ENCODE measurements at places on chromosomes 1 and 21.

DNA sequence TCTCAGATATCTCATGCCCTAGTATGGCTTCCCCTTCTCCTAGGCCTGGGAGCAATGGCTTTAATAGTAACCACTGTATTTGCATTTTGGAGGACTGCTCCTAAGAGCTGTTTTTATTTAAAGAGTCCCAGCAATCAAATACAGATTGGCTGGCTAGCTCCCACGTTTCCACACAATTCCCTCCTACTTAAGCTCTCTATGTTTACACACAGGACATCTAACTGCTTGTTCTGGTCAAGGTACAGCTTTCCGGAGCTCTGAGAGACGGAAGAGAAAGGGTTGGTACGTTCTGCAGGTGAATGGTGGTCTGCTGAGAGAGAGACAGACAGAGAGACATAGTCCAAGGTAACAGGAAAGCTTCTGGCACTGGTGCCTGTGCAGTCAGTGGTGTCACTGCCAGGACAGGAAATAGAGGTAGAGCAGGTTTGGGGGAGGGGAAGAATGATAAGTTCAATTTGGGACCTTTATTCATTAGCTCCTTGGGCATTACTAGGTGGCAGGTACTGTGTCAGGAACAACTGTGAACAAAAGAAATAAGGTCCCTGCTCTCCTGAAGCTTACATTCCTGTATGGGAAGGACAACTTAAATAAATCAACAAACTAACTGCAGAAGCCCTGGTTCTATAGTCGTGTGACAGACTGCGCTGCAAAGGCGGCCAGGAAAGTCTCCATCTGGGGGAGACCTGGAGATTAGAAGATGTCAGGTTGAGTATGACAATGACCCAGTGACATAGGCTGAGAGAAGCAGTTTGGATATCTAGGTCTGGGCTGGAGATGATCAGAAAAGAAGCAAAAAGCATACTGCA lies 1.2 kb upstream of the SLC25A33 start:
- DNase-seq = no peak

DNA sequence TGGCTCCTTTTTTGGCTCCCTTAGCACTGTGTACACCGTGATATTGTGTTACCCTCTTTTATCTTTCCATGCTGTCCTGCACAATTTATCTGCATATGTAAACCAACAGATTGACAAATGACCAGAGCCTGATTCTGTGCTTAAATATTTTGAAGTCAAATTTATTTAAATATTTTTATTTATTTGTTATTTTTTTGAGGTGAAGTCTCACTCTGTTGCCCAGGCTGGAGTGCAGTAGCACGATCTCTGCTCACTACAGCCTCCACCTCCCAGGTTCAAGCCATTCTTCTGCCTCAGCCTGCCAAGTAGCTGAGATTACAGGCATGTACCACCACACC lies 12.8 kb downstream of the PMF1 start:
- no peak for DNase-seq

- DNase-seq = peak; percentile 19
Observed at GRCh38 chr21:32131960-32132359, 146.9 kb downstream of the MIS18A start.

DNA sequence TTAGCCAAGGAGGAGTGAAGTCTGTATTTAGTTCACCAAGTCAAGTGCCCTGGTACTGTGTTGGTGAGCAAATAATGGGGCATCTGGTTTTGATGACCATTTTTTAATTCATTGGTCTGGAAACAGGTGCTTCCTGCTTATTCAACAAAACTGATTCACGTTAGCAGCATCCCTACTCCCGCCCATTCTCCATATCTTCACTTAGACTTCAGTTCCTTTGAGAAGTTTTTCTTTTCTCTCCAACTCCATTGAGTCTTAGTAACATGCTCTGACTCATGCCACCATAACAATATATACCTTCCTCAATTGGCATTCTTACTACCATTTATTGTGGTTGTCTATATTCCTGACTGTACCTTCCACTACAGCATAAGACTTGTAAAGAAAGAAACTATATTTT lies 468.9 kb downstream of the DPYD start:
- no peak for DNase-seq

- DNase-seq = no peak
Observed at GRCh38 chr1:41495210-41495948, 10.9 kb upstream of the EDN2 start.

DNA sequence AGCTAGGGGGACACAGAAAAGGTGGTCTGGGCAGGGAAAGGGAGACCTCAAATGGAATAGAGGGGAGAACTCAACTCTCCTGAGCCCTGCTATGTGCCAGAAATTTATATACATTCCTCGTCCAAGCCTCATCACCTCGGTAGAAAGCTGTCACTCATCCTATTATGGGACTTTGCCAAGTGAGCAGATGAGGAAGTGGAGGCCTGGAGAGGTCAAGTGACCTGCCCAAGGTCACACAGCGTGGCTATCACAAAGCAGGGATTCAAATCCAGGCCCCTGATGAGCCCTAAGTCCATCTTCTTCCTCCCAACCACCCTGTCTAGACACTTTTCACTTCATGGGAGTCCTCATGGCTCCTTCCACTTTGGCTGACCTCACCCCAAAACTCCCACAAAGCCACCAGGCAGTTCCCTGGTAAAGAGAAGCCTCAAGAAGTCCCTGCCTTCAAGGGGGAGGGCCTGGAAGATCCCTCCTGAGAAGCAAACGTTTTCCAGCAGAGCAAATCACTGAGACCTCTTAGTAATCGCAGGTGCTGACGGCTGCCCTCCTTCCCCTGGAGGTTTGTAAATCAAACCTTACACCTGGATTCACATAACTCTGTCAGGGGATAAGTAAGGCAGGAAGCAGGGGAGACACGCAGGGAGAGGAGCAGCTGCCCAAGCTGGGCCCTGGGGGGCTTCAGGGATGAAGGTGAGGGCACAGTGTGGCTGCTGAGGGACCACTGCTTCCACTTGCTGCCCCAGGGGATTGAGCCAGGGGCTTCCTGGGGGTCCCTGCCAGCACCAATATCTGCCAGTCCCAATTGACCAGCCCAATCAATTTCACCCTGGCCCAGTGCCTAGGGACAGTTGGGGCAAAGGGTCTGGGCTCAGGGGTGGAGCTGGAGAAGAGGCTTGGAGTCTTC lies 351.2 kb downstream of the MATN1 start:
- no peak for DNase-seq

DNA sequence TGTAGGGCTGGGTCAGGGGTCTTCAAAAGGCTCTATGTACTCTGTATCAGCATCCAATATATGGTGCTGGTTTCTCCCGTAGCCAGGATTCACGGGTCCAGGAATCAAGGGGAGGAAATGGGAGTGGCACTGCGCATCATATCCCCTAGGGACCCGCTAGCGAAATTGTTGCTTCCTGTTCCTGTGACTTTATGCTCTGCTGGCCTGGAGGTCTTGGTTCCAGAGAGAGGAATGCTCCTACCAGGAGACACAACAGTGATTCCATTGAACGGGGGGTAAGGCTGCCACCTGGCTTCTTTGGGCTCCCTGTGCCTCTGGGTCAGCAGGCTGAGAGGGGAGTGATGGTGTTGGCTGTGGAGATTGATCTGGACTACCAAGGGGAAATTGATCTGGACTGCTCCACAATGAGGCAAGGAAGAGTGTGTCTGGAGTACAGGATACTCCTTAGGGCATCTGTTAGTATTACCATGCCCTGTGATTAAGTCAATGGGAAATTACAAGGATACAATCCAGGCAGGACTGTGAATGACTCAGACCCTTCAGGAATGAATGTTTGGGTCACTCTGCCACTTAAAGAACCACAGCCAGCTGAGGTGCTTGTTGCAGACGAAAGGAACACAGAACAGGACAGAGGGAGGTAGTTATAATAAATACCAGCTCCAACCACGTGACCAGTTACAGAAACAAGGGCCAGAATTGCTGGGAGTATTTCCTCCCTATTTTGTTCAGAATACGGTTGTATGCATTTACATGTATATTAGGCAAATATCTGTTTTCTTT lies 10.2 kb downstream of the SPSB1 start:
- DNase-seq = peak; percentile 92

DNA sequence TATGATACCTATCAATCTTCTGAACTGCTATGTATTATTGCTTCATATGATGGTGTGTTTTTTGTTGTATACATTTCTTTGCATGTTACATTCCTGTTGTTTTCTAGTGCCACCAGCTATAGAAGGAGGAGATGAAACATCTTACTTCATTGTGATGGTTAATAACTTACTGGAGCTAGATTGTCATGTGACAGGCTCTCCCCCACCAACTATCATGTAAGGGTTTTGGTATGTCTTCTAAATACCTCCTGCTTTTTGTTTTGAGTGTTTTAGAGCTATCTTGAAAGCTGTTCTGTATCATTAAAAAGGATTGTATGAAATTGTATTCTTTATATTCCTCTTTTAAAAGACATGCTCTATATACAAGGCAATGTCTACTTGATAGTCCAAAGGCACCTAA lies 282.7 kb downstream of the HMCN1 start:
- DNase-seq = no peak

DNA sequence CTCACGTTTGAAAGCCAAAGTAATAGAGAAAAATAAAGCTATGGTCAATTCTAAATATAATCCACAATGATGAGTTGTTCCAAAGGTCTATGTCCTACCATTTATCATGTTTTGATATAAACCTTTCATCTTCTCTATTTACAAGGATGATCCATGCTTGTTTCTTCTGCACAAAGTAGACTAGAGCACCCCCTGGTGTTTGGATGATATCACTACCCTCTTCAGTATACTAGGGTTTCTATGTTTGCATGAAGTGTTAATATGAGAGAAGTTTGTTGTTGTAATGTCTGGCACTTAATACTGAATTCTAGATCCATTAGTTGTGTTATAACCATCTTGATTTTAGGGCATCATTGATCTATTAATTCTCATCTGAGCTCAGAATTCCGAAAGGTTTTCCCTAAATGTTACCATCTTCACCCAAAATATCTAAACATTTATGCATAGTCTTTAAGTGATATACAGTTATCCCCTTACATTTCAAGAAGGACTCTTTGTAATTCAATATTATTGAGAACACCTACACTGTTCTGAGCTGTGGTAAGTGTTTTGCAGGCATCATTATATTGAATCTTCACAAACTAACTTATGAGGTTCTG lies 21.1 kb downstream of the CLDN8 start:
- DNase-seq = peak; percentile 21

GRCh38 chr1:10856176-10856683 lies 59.8 kb upstream of the CASZ1 start:
- DNase-seq = no peak

DNA sequence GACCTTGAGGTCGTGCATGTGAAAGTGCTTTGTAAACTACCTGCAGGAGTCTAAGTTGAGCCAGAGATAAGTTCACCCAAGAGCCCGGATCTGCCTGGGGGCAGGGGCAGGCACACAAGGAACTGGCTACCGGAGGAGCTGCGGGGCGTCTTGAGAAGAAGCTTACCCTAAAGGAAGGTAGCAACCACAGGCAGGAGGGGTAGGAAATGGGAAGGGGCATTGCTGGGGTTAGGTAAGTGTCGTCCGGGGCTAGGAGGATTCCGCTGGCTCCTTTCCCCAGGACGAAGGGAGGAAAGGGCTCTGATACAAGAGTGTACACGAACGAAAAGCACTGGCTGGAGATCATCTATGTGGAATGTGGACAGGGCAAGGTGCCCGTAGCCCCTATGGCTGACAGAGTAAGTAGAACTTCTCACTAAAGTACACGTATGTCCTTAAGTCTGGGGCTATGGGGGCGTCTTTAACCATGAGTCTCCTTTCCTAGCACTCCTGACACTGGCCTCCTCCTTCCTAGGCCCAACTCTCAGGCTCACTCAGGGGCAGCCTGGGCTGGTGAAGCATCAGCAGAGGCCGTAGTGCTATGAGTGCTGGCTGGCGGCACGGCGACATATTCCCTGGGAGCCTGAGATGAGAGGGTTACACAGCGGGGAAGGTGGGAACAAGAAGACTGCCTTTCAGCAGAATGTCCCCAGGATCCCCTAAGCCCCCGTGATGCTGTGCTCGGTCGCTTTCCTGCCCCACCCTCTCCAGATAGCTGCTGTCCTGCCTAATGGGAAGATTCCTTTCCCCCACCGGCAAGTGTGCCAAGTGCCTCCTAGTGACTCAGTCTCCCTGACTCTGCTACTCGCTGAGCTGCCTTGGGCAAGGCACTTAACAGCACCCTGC lies 9.1 kb upstream of the GALNT2 start:
- no peak for DNase-seq

GRCh38 chr1:170593173-170594011 lies 61.4 kb downstream of the GORAB start:
- peak; percentile 57 for DNase-seq

DNA sequence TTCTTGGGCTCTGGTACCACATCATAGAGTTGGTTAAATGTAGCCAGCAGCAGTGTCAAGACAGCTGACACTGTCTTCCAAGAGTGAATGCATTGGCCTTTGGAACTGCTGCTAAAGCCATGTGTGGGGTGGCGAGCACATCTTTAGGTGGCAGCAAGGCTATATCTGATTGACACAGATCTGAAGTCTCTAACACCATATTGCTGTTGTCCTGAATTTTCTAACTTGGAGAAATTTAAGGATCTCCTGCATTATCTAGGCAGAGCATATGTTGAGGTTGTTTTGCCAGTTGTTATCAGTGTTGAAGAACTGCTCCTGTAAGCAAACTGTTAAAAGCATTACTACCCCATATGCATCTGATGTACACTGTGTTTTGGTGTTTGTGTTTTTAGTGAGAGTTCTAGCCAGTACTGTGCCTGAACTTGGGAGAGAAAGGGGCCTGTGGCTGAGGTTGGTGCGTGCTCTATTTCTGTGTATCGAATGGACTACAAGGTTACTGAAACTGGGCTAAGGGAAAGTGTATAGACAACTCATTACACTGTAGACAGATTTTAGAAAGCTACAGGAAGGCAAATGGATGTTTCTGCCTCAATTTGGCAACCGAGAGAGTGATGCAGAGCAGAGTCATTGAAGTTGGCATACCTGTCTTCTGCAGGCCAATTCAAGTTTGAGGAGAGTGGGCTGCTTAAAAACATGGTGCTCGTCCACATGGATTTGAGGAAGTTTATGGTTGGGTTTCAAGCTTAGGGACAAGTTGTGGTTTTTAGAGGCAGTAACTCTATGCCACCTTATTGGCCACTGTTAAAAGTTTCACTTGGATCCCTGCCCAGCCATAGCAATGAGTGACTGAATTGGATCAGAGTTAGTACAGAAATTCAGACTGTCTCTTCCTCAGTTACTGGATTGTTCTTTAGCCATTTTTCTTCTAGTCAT lies 16.9 kb downstream of the DYRK3 start:
- peak; percentile 29 for DNase-seq

DNA sequence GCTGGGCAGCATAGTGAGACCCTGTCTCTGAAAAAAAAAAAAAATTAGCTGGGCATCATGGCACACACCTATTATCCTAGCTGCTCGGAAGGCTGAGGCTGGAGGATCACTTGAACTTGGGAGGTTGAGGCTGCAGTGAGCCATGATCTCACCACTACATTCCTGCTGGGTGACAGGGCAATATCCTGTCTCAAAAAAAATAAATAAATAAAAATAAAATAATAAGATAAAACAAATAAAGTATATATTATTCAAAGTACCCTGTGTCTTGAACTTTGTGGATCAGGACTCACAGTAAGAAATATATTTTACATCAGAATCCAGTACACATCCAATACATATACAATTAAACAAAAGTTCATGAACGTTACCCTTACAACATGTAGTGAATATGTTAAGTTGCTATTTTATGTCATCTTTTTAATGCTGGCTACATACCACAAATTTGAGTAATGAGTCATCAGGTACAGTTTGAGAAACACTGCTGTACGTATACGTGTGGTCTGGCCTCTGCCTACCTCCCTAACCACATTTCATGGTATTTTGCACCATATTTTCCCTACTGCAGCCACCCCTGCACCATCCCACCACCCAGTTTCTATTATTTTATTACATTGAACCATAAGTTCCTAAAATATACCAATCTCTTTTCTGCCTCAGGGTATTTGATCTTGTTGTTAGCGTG lies 4.4 kb downstream of the NME7 start:
- peak; percentile 77 for DNase-seq
